ENCODE measurements at places on chromosomes 1 and 21.
A peak's percentile ranks its signal among the peaks of the same experiment; 100 is the strongest.

- no peak for DNase-seq
Measured at GRCh38 chr1:54239035-54239383, 39.0 kb downstream of the MRPL37 start.

GRCh38 chr1:78045926-78046778 lies at the start of gene GIPC2:
TSS of gene GIPC2 (plus strand) at chr1:78045966. CDS start at chr1:78046095, 129 bp downstream.
- no peak for DNase-seq

- DNase-seq, result peak; percentile 93
Measured at GRCh38 chr1:183655562-183656075, 2.5 kb upstream of the APOBEC4 start.

DNA sequence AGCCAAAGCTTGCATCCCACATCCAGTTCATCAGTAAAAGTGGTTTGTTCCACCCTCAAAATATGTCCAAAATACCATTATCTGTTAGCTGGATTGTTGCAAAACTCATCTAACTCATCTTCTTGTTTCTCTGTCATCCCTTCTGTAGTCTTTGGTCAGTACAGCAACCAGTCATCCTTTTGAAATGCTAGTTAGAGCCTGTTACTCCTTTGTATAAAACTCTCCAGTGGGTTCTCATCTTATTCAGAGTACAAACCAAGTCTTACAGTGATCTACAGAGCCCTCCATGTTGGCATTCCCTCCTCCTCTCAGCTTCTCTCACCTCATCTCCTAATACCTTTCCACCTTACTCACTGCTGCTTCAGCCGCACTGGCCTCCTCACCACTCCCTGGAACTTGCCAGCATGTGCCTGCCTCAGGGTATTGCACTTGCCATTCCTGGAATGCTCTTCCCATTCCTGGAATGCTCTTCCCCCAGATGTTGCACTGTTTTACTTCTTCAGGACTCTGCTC lies 70.6 kb downstream of the LAMC1 start:
- peak; percentile 88 for DNase-seq

Data from foreskin fibroblast (primary cell).